Subcutaneous preadipocyte (primary cell): ENCODE measurements at places on chromosomes 7 and 10. TPM values are rescaled to one million over a fixed set of nuclear protein-coding genes. Genes with fewer than 3 reads are reported as not detected.

Gene TNPO3
- 47.8 and 66.3 TPM in 2 replicates for total RNA-seq

Gene UTF1
- total RNA-seq: not detected in 2 replicates

Gene CLRN3
- not detected in 2 replicates for total RNA-seq

Gene OR2A42
- total RNA-seq: 0.37 TPM in 1 of 2 replicates, not detected in the other

Gene SRGN
- 25.7 and 49.1 TPM in 2 replicates for total RNA-seq

Gene FAM24B
- 4.1 and 4.4 TPM in 2 replicates for total RNA-seq

Gene PRSS37
- not detected in 2 replicates for total RNA-seq

Gene MYL10
- total RNA-seq: not detected in 2 replicates

Gene MRLN
- not detected in 2 replicates for total RNA-seq

Gene SFRP4
- total RNA-seq: under 0.01 and 0.37 TPM in 2 replicates

Gene ADCYAP1R1
- total RNA-seq: 3.1 and 9.6 TPM in 2 replicates

Gene GSAP
- total RNA-seq: 2.3 and 5.1 TPM in 2 replicates

Gene TMEM120A
- 26.0 and 41.9 TPM in 2 replicates for total RNA-seq

Gene GNAI1
- 15.8 and 27.2 TPM in 2 replicates for total RNA-seq

Gene INPP5F
- 9.6 and 13.5 TPM in 2 replicates for total RNA-seq

Gene MAP3K8
- 5.3 and 10.3 TPM in 2 replicates for total RNA-seq

Gene ST7
- 15.8 and 21.1 TPM in 2 replicates for total RNA-seq

Gene CCZ1B
- 23.3 and 37.1 TPM in 2 replicates for total RNA-seq

Gene MGAM2
- total RNA-seq: not detected in 2 replicates

Gene AVPI1
- 20.9 and 37.1 TPM in 2 replicates for total RNA-seq

Gene TEX47
- not detected in 2 replicates for total RNA-seq

Gene GIMAP7
- total RNA-seq: not detected in 2 replicates

Gene NUTM2A
- total RNA-seq: 0.20 and 0.37 TPM in 2 replicates

Gene HMX2
- not detected in 2 replicates for total RNA-seq

Gene INHBA
- total RNA-seq: 1.5 and 2.5 TPM in 2 replicates

Gene SFTPA1
- not detected in 2 replicates for total RNA-seq

Gene TRPV5
- total RNA-seq: not detected in 2 replicates

Gene ITGB8
- total RNA-seq: 0.39 and 11.8 TPM in 2 replicates

Gene LIPK
- not detected in 2 replicates for total RNA-seq

Gene HGF
- total RNA-seq: 345 and 402 TPM in 2 replicates

Gene MICU1
- 48.9 and 57.5 TPM in 2 replicates for total RNA-seq

Gene TMEM178B
- total RNA-seq: under 0.01 and 0.73 TPM in 2 replicates

Gene BAIAP2L1
- total RNA-seq: 0.37 and 2.2 TPM in 2 replicates

Gene CHAT
- not detected in 2 replicates for total RNA-seq

Gene SLC35G1
- total RNA-seq: 2.6 and 4.7 TPM in 2 replicates

Gene MALRD1
- 0.20 and 0.37 TPM in 2 replicates for total RNA-seq

Gene SCIN
- total RNA-seq: under 0.01 TPM in 2 replicates

Gene TAS2R41
- not detected in 2 replicates for total RNA-seq

Gene MBL2
- total RNA-seq: not detected in 2 replicates

Gene CCL26
- 0.37 TPM in 1 of 2 replicates, not detected in the other for total RNA-seq

Gene EGR2
- total RNA-seq: under 0.01 and 0.20 TPM in 2 replicates

Gene TSPAN33
- 0.59 TPM in 1 of 2 replicates, not detected in the other for total RNA-seq
